CD4-positive, alpha-beta T cell treated with Interferon alpha-2 for 1 hour (primary cell): ENCODE measurements at places on chromosomes 2 and 18.

DNA sequence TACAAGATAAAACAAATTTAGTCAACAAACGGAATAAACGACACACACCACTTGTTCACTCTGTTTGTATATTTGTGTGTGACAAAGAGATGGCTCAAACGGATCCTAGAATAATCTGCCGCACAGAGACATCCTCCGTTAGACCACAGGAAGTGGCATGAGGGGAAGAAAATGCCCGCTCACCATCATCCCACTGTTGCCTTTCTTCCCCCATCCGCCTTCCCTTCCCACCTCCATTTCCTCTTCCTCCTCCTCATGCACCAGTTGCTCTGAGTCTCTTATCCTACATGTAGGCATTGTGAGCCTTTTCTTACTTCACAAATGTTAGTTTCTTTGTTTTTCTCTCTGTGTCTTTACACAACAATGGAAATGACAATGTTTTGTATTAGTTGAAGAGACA is 228.5 kb upstream of the SMIM21 start:
- DNase-seq = no peak

- DNase-seq = peak; percentile 56
Observed at GRCh38 chr2:106085181-106085940, 108.7 kb downstream of the UXS1 start.

GRCh38 chr18:37299471-37300304 is 265.9 kb downstream of the CELF4 start:
- no peak for DNase-seq

- no peak for DNase-seq
Observed at GRCh38 chr2:27038012-27038411, 5.2 kb downstream of the TMEM214 start.

DNA sequence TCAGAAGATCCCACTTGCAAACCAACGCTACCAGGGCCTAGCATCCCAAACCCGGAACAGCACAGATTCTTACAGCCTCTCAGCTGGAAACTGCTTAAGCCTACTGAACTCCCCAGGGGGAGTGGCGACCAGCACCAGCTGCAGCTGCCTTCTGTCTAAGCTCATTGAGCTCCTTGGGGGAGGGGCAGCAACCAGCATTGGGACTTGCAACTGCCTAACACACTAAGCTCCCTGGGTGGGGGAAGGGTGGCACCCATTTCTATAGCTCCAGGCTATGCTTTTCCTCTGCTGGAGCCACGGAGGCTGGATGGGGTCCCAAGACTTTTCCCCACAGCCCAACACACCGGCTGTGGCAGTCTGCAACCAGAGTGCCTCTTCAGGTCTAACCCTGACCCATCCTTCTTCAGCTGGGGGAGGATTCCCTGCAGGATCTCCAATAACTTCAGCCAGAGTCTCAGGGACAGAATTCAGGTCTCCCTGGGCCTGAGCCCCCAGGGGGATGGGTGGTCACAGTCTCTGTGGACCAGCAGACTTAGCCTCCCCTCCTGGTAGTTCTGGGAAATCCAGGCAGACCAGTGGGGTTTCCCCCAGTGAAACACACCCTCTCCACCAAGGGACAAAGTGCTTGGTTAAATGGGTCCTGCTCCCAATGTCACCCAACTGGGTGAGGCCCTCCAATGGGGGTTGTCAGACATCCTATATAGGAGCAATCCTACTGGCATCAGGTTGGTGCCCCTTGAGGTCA is 45.9 kb upstream of the ITGA4 start:
- no peak for DNase-seq
